ENCODE measurements at places on chromosomes 12 and 14.

DNA sequence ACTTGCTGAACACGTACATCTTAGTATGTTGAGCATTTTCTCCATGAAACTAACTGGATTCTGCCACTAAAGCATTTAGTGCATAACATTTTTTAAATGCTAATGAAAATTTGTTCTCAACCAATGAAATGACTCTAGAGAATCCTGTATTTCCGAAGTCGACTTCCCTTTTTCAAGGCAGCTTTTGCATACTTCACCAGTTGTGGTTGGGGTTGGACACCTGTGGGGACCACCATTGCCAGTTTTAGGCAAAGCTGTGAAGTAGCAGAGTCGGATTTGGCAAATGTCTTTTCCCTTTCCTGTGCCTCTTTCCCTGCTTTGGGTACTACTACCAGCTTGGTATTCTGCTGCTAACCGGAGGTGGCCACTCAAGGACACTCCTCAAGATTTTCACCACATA lies 349.2 kb downstream of the BCAT1 start:
- DNase-seq, result no peak

DNA sequence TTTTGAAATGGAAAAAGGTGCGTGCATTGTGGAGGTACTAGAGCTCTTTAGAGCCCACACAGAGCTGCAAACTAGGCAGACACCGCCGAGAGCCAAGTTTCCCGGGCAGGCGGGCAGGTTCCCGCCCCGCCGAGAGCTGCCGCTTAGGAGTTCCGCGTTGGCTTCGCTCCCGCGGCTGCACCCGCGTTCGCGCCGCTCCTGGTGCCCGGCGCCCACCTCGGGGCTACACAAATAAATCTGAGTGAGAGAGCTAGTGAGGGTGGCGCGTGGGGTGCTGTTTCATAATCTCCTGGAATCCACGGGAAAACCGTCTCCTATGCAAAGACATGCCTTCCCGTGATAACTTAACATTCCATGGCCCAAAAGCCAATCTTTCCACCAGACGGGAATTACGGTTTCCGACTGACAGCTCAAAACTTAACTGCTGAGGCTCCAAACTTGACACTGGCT lies 645 bp downstream of the KITLG start:
- no peak for DNase-seq

GRCh38 chr14:103111232-103111868 lies 11.9 kb upstream of the TNFAIP2 start:
- no peak for DNase-seq

- no peak for DNase-seq
These were observed 164.9 kb downstream of the NAV3 start for GRCh38 chr12:77995436-77996167.

GRCh38 chr14:71967704-71968103 lies 35.5 kb downstream of the RGS6 start:
- DNase-seq, result no peak

GRCh38 chr14:32329146-32329545 lies at the start of gene AKAP6:
Gene AKAP6 (plus strand): TSS chr14:32329298. CDS start chr14:32433494, 104,196 bp downstream.
- DNase-seq, result no peak

DNA sequence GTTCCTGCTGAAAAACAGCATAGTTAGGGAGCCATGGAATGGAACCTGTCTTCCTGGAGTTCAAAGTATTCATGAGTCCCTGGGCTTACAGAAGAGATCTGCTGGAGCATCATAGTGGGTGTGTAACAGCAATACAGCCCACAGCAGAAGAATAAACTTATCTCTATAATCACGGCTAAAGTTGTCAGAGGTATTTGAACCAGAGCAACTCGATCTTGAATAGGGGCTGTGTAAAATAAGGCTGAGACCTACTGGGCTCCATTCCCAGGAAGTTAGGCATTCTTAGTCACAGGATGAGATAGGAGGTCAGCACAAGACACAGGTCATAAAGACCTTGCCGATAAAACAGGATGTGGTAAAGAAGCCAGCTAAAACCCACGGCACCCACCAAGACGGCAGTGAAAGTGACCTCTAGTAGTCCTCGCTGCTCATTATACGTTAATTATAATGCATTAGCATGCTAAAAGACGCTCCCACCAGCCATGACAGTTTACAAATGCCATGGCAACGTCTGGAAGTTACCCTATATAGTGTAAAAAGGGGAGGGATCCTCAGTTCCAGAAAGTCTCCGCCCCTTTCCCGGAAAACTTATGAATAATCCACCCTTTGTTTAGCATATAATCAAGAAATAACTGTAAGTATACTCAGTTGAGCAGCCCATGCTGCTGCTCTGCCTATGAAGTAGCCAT lies 223.4 kb downstream of the PCNX1 start:
- no peak for DNase-seq

GRCh38 chr14:23104070-23104590 lies 659 bp downstream of the CIROP start:
- no peak for DNase-seq

GRCh38 chr12:21912318-21912717 lies 28.9 kb downstream of the ABCC9 start:
- DNase-seq, result no peak

GRCh38 chr12:68837215-68837614 lies 29.2 kb downstream of the MDM2 start:
- DNase-seq, result no peak

DNA sequence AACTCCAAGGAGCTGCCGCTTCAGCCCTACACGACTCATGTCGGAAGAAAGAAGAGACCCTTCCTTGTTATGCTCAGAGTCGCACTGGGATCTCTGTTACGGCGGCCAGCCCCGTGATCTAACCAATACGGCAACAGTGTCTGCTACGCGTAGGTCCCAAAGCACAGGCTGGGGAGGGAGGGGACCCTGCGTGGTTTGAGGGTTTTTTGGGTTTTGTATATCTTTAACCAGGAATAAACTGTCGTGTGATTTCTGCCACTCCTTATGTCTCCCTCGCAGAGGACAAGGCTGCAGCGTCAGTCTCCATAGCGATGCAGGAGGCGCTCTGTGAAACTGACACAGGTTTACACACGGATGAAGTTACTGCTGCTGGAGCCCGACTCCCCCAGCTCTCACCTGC lies 60.0 kb upstream of the DIO3 start:
- DNase-seq, result no peak

GRCh38 chr14:74080820-74081460 lies 3.3 kb downstream of the ALDH6A1 start:
- no peak for DNase-seq

DNA sequence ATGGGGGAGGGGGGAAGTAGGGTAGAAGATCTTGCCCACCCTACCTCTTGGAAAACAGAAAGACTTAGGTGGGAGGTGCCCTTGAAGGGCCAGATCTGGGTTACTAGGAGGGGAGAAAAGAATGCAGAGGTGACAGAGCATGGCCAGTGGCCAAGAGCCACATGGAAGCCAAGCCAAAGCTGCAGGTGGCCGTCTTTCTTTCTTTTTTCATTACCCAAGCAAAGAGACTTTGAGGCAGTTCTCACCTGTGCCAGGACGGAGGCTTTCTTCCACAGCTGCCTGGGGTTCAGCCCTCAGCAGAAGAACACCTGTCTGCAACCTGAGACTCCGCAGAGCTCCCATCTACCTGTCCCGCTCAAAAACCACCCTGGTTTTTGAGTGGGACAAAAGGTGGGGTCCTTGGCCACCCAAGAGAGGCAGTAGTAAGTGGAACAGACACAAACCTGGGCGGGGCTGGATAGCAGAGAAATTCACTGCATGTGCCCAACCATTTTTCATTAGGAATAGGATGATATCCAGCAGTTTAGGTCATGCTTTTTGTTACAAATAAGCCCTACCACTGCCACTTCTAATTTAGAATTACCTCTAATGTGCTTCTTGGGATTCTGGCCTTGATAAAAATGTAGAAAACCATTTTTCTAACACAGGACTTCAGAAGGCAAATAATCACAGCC lies 116.5 kb downstream of the DYRK2 start:
- no peak for DNase-seq

DNA sequence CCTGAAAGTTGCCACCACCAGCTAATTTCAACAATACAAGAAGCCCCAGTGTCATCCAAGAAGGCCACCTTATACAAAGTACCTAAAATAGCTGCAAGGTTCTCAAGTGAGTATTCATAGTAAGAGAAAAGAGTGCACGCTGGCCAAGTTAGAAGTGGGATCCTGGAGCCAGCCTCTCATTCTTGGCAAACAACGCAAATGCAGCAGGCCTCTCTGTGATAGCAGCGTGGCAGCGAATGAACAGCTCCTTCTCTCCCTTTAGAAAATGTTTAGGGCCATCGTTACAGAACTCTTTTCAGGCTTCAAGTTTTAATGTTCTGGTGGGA lies 78.0 kb upstream of the IFNG-AS1 start:
- no peak for DNase-seq

- DNase-seq, result no peak
These were observed 58.0 kb upstream of the TMEM132D start for GRCh38 chr12:129961856-129962255.

- DNase-seq, result no peak
These were observed 39.5 kb downstream of the ATP2A2 start for GRCh38 chr12:110320550-110320949.

- peak; percentile 37 for DNase-seq
These were observed 1.5 kb downstream of the CHD4 start for GRCh38 chr12:6605421-6606330.

DNA sequence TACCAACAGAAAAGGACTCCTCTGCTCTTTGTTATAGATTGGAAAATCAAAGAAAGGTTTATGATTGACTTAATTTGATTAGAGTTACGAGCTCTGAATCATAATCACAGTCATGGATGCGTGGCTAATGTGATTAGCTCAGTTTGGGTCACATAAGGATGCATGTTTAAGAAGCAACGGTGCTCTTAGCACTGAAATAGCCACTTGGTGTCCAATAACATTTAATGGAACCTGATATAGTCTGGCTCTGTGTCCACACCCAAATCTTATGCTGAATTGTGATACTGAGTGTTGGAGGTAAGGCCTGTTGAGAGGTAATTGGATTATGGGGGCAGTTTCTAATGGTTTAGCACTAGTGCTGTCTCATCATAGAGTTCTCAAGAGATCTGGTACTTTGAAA lies 501.6 kb downstream of the SLC6A15 start:
- no peak for DNase-seq

DNA sequence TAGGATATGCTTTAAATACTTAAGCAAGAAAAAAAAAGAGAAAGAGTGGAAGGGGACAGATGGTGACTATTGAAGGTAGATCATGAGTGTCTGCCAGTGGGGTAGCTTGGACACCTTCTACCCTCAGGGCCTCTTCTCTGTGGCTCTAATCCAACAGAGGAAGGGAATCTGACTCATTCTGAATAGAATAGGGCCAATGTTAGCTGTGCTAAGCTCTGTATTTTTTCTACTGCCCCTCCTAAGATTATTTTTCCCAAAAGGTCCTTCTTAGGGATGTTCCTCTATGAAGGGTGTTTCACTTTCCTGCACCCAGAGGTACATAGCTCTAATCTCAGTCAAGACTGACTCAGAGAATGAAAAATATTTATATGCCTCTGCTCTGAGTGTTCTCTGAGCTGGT lies 25.6 kb downstream of the UNC79 start:
- no peak for DNase-seq

DNA sequence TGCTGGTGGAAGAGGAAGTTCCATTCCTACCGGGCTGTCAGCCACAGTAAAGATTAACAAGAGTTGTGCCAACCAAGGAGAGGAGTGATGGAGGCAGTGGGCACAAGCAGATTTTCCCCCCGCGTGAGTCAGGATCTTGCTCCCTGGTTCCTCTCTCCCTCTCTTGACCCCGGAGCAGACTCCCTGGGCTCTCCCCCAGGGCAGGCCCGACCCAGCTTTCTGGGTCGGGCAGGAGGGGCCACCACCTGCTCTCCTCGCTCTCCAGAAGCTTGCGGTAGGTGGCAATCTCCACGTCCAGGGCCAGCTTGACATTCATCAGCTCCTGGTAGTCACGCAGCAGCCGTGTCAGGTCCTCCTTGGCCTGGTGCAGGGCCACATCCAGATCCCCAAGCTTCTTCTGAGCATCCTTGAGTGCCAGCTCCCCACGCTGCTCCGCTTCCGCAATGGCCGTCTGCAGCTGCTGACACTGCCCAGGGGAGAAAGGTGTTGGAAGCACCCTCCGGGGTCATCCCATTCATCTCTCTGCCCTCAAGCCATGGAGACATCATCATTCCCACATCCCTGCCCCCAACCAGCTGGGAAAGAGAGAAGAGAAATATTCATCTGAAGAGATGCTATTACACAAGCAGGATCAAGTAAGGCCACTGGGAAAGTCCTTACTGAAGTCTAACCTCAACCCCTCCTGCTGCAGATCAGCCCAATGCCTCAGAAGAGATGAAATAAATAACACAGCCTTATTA lies 9.0 kb upstream of the KRT4 start:
- DNase-seq, result no peak

DNA sequence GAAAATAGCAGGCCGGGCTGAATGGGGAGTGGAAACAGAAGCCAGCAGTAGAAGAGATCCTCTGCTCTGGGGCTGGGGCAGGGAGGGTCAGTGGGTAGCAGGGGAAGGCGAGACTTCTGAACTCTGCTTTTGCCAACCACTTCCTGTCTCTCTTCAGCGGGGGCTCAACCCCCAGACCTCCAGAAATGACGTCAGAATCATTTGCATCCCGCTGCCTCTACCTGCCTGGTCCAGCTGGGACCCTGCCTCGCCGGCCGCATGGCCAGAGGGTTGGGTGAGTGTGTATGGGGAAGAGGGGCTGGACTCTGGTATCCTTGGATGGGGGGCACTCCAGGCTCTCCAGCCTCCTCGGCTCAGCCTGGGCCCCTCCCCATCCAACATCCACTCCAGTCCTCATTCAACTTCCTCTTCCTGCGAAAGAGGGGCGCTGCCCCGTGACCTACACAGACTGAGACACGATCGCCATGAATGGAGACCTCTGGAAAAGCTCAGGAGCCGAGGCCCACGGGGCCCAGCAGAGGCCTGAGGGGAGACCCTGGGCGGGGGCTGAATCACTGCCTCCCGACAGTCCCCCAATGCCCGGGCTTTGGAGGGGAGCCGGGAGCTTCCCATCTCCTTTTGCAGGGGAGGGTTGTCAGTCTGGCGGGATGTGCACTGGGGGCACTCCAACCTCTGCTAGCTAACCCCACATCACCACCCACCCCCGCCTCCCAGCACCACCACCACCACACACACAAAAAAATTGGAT lies 458 bp upstream of the HOXC4 start:
- no peak for DNase-seq

DNA sequence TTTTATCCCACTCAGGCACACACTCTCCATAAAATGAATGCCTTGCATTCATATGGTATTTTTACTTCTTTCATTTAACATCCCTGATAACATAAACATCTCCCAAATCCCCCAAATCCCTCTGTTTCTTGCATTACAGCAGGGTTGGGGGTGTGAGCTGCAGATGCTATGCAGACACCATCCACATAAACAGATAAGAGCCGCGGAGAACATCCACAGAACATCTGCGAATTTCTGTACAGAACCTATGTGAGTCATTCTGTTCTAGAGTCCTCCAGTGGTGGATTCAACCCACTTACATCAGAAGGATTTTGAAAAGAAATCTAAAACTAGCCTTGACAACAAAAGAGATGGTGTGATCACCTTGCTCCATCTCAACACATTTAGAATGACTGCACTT lies 20.3 kb downstream of the FBLN5 start:
- no peak for DNase-seq

DNA sequence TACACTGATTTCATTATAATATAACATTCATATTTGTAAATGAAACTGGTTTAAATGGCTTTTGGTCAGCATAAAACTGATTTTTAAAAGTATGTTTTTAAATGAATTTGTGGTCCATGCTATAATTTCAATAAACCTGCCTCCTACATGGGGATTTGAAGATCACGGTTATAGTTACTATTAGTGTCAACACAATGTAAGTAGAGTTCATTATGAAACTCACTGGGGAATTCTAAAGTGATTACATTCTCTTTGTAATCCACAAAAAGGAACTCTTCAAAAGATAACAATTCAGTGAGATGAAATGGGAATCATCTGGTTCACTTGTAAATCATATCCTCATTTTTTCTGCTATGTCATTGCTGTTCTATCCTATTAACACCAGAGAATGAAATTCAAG lies 204.5 kb upstream of the G2E3 start:
- no peak for DNase-seq
